Stimulated activated CD8-positive, alpha-beta memory T cell treated with anti-CD3 and anti-CD28 coated beads, Interleukin-2, amount 100 ng/mL, for 1 hour (primary cell): ENCODE measurements at places on chromosomes 6 and 20.

- no peak for DNase-seq
These were observed 29.7 kb upstream of the PI16 start for GRCh38 chr6:36924778-36925374.

DNA sequence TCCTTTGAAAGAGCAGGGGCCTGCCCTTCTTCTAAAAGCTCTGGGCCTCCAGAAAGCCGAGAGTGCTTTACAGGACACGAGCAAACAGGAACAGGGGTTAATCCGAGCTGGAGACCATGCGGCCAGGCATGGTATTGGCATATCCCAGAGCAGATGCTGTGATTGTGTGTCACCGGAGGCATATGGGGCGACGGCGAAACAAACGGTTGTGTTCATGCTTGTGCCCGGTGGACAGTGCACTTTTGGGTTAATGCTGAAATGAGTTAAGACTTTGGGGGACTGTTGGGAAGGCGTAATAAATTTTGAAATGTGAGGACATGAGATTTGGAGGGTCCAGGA is 1088.7 kb upstream of the DEFB115 start:
- no peak for DNase-seq

GRCh38 chr6:17584241-17584803 is 15.8 kb upstream of the FAM8A1 start:
- no peak for DNase-seq

DNA sequence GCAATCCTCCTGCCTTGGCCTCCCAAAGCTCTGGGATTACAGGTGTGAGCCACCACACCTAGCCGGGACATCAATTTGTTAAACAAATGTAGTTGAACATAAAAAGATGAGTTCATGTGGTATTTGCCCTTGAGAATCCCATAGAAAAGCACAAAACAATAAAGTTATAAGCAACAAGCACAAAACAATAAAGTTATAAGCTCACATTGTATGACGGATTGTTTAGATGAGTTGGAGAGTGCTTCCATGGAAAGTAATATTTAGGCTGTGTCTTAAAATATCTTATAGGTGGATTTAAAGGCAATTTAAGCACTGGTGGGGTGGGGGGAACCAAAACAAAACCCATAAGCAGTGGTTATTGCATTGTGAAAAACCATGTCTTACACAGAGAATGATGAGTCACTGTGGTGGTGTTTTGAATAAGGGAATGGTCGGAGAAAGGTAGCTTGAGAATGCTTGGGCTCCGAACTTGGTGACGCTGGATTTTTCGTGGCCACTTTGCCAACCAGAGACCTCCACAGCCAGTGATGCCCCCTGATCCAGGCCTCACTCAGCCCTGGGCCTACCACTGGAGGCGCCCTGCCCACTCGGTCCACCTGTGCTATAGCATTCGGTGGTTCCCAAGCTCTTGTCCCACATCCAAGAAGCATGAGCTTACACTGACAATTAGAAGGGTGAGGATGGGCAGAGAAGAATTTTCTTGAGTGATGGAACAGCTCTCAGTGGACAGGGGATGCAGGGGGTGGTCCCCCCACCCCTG is 256.0 kb downstream of the CDKAL1 start:
- no peak for DNase-seq

GRCh38 chr6:159434410-159434809 is 258.6 kb downstream of the SOD2 start:
- no peak for DNase-seq

DNA sequence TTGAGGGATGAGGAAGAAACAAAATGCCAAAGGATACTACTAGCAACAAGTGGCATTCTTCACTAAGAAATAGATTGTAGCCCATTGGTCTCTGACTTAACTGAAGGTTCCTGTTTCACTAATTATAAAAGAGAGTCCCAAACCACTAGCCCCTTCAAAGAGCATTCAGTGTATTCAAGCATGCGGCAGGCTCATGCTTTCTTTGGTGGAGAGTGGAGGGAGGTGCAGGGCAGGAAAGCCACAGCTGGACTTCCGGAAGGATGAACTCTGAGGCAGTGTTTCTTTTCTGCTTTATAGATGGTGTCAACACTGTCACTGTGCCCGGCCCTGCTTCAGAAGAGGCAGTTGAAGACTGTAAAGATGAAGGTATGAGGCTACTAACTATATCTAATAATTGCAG is 636.1 kb downstream of the KIF16B start:
- no peak for DNase-seq

GRCh38 chr20:53711333-53712211 is 117.9 kb upstream of the ZNF217 start:
- no peak for DNase-seq

GRCh38 chr6:37483252-37483901 is 16.3 kb downstream of the CCDC167 start:
- no peak for DNase-seq

DNA sequence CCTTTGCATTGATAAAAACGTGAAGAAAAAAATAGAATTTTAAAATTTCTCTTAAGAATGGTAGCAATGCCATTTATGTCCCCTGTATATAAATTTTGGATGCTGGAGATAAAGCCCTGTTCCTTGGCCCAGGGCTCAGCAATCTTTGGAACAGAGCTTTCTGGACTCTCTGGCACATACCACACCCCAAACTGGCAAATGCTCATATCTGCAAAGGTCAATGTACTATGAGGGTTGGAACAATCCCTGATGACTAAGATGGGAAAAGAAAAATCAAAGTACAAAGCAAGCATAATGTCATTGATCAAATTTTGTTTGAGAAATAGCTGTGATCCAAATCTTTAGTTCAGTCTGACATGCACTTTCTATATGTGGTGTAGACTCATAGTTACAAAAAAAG is 158.1 kb upstream of the HCRTR2 start:
- no peak for DNase-seq

DNA sequence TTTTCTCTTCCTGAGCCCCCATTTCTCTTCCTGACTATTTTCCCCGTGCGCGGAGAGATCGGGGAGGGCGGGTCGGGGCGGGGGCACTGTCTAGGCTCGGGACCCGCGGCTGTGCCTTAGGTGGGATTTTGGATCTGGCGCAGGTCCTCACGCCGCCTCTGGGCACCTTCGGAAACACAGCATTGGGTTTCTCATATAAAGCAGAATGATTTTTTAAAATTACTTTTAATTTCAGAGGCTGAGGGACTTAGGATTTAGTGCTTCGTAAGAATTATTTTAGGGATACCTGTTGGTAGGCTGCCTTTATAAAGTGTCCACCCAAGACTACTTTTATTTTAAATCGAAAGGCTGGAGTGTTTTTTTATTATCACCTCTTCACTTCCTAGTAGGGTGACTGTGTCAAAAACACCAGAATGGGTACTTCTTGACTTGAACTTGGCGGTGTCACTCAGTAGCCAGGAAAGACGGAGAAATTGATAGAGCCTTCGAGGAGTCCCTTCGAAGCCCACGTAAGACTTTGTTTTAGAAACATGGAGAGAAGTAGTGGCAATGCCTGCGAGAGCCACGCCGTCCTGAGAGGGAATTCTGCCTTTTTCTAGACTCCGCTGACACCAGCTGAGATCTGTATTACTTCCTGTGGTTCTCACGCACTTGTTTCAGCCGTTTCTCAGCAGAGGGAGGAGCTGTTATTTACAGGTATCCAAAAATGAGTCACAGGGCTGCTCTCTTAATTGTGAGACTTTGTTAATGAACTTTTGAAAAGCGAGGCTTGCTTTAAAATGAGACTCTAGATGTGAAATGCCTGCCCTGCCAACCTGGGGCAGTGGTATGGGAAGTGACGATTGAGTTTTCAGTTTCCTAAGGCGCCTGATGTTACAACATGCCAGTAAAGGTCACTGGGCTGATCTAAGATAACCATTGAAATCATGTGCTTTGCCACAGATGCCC is 667 bp downstream of the STX11 start:
- peak; percentile 20 for DNase-seq

- DNase-seq, result no peak
These were observed 173.4 kb downstream of the BMP7 start for GRCh38 chr20:57092900-57093530.

- DNase-seq, result no peak
These were observed 12.7 kb upstream of the STK35 start for GRCh38 chr20:2088891-2089290.

DNA sequence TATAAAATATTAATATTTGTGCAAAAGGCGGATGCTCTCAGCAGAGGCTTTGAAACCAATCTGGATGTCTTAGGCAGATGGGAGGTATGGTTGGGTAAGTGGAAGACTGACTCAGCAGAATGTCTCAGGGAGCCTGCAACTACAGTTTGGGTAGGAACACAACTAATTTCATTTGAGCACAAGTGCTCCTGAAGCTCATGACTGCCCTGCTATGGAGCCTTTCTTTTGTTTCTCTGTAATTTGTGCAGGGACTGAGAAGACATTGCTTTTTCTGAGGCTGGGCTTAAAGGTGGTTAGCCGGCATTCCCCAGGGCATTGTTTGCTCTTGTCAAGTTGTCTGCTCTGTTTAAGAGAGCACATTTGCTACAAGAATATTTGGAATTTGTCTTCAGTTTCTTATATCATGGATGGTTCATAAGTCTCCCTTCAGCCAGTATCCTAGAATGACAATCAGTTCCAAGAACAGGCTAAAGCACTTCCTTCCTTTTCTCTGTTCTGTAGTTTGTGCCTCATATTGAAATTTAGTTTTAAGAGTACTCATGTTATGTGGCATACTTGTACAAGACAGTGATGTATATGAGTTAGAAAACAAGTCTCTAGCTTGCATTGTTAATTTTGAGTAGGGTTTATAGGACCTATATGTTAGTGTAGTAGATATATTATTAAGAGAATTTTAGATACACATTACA is 208.3 kb downstream of the ZFAND3 start:
- DNase-seq, result no peak

GRCh38 chr20:40768105-40768504 is 79.1 kb upstream of the MAFB start:
- no peak for DNase-seq

GRCh38 chr20:7520361-7520760 is 419.9 kb downstream of the HAO1 start:
- no peak for DNase-seq

DNA sequence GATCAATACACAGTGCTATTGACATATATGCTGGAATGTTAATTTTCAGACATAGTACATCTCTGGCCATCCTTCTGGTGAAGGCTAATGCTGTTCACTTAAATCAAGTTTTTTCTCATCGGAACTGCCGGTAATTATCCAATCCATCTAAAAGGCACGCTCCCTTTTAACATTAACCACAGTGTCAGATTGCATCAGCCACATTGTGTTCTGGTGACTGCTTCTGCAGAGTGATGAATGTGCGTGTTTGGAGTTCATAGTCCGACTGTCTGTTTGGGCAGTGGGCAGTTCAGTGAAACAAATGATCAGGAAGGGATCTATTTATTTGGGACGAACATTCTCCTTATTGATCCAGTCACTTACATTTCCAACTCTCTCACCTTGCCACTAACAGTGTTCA is 49.5 kb downstream of the SOBP start:
- no peak for DNase-seq

GRCh38 chr6:113595911-113596376 is 261.2 kb upstream of the MARCKS start:
- DNase-seq, result no peak

- DNase-seq, result no peak
These were observed 20.4 kb upstream of the BPIFB1 start for GRCh38 chr20:33262658-33263065.

DNA sequence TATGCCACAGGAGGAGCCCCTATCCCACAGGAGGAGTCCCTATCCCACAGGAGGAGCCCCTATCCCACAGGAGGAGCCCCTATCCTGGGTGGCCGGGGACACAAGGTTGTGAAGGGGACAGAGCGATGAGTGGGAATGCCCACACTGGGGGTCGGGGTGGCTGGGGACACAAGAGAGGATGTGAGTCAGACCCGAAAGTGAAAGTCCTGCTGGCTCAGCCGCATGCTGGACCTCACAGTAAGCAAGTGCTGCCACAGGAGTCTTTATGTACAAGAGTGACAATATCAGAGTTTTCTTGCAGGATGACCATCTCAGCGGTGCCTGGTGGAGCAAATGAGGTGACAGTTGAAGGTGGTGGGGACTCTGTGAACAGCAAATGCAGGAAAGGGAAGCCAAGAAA is 93.7 kb downstream of the PSMB1 start:
- peak; percentile 20 for DNase-seq

DNA sequence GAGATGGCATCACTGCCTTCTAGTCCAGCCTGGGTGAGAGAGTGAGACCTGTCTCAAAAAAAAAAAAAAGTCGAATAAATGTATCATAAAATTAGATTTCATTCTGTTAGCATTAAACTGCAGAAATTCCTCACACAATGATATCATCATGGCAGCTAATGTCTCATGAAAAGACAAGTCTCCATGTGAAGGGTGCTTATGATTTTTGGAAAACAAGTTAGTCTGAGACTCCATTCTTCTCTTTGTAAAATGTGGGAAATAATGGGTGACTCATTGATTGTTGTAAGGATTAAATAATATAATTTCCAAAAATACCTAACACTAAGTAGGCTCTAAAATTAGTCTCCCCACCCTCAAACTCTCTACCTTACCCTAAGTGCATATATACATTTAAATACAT is 49.6 kb upstream of the CDYL start:
- DNase-seq, result no peak

DNA sequence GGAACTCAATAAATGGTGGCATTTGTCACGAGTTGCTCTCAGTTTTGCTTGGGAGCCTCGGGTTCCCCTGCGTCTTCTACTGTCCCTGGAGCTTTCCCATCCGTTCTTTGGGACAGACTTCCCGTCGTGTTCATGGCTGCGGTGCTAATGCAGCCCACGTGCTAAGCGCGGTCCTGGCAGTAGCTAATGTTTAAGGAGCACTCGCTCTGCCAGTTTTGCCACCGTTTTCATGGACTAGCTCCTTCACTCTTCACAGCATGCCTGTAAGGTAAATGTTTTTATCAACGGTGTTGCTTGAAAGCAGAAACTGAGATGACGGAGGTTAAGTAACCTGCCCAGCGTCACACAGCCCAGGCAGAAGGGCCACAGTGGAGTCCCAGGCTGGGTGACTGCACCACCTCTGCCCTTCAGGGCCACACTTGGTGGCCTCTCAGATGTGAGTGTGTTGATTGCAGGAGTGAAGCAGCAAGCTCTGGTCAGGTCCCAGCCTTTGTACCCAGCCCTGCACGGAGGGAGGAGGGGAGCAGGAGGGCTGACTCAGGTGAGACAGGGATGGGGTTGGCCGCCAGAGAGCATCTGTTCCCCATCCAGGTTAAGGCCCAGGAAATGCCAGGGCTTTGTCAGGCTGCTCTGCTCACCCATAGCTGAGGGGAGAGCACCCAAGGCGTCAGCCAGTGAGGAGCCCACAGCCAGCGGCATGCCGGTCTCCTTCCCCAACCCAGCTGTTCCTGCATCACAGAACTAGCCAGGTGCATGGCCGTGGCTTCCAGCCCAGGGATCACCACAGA is 181.8 kb downstream of the ZMYND8 start:
- DNase-seq, result no peak
